A549 treated with ZK216348 at 1 μM for 4 hours (cell line): ENCODE measurements at places on chromosomes 2 and 18. TPM values are rescaled to one million over a fixed set of nuclear protein-coding genes. Genes with fewer than 3 reads are reported as not detected.

The RAB27B gene
- total RNA-seq, result 10.2 to 14.7 TPM (median 12.6 TPM) in 5 replicates

The SERPINB13 gene
- total RNA-seq, result not detected in 5 replicates

The ANKRD23 gene
- total RNA-seq, result 0.45 to 3.1 TPM (median 2.2 TPM) in 5 replicates

The DSG2 gene
- total RNA-seq, result 36.3 to 69.7 TPM (median 60.3 TPM) in 5 replicates

The SERPINB3 gene
- 0.12 to 0.19 TPM (median 0.14 TPM) in 4 of 5 replicates, not detected in the other for total RNA-seq

The RGPD4 gene
- 0.04 to 0.16 TPM (median 0.10 TPM) in 4 of 5 replicates, not detected in the other for total RNA-seq

The CCDC74A gene
- 12.9 to 16.0 TPM (median 14.6 TPM) in 5 replicates for total RNA-seq
